ENCODE measurements at places on chromosomes 11 and 22.

DNA sequence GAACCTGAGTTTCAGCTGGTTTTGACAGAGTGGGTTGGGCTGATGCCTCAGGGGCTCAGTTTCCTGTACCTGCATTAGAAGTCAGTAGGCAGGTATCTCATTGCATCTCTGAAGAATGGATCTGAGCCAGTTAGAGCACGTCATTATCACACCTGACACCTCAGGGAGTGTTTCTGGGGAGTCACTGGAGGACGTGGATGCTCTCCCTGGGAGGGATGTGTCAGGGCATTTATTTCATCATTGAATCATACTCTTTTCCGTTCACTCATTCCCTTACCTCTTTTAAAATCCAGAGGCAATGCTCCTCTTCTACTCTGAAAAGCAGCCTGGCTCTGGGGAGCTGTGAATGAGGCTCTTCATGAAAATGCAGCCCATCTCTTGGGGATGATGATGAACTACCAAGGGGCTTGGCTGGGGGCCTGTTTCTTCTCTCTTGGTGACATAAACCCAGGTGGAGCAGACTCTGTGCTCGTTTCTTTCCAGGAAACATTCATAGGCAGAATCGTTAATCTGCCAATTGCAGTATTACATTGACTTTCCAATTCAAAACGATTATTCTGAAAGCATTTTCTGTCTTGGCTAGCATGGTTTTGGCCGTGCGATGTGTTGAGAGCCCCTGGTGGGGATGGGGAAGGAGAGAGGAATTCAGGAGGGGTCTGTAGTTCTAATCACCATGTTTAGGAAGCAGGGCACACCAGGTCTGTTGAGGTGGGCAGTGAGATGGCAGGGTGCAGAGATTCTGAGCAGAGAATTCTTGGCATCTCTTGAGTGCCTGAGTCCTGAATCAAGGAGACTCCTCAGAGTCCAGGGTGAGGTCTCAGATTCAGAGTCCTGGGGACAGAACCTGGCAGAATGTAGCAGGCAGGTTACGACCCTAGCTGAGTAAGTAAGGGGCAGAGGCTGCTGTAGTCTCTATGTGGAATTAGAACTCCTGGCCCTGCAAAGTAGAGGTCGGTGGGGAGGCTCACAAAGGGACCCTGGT lies 12.6 kb downstream of the PARVA start:
- DNase-seq: no peak

GRCh38 chr22:49966774-49967705 lies 6.5 kb downstream of the PIM3 start:
- no peak for DNase-seq

- DNase-seq: no peak
Observed at GRCh38 chr22:32674925-32675825, 126.3 kb upstream of the TIMP3 start.

GRCh38 chr11:64893194-64894069 lies 15.0 kb upstream of the EHD1 start:
- no peak for DNase-seq

GRCh38 chr22:19644314-19645223 lies 69.7 kb upstream of the SEPTIN5 start:
- DNase-seq: no peak

DNA sequence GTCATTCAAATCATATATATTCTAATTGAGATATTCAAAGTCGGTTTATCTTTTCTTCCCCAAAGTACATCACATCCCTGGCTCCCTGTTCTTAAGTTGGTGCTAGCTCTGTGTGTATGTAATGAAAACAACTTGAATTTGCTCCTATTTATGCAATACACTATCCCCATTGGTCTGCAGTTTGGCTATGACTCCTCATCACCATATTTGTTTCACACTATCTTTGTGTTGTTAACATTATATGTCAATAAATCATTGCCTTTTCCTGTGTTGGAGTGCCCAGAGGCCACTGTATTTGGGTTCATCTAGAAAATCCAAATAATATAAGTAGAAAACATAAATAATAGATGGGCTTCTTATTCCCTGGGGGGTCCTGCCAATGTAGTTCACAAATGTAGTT lies 306.6 kb upstream of the TENM4 start:
- no peak for DNase-seq

DNA sequence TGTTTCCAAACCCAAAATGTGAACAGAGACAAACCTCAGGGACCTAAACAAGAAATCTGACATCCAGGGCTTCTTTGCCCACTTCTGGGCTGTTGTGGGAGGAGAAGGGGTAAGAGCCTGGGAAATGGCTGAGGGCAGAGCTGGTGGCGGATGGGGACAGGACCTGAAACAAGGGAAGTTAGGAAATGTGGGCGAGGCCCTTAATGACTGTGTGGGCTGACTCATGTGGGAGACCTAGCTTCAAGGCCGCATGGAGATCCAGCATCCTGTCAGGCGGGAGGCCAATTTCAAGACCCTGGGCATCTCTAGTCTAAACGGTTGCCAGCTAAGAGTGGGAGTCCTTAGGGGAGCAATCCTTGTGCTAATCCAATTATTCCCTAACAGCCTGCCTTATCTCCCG lies 2.1 kb upstream of the OAF start:
- no peak for DNase-seq

DNA sequence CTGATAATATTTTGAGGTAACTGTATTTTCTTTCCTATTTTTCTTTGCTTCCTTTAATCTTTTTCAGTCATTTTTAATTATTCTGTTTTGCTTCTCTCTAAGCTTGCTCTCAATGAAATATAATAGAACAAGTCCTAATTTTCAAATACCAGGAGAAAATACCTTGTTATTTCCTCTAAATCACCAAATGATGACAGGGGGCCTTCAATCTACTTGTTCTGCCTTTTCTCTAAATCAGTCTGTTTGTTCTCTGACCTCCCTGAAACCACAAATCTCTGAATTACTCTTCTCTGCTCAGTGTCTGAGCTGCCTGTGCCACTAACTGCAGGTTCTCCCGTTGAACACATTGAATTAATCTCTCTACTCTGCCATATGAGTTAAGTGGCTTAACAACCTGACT lies 286.2 kb downstream of the C11orf87 start:
- no peak for DNase-seq

DNA sequence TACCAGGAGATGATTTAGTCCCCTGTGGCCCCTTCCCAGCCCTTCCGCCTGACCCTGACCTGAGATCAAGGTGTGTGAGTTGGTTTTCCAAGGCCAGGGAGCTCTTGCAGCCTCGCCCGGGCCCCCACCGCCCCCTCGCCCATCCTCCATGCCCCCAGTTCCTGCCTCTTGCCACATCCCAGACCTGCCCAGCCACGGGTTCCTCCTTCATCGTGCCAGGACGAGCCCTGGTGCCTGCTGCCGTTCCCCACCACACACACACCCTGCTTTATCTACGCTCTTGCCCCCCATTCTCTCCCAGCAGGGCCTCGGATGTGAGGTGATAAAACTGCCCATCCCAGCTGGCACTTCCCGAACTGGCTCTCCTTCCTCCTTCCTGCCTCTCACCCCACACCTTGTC lies 1.4 kb upstream of the LIF start:
- DNase-seq: no peak

DNA sequence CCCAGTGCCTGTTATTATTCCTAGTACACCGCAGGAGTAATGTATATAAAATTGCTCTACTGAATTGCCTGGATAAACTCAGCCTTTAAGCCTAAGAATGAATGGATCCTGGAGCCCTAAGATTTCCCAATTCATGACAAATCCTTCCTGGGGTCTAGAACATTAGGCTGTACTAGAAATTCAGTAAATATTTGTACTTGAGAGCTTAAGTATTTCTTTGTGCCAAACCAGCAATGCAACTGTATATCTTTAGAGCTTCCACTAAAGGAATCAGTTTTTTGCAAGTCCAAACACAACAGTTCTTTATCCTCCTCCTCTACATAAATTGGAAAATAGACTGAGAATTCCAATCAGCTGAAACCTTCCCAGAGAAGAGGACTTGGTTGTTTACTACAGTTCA lies 65.6 kb downstream of the FAM168A start:
- DNase-seq: no peak

DNA sequence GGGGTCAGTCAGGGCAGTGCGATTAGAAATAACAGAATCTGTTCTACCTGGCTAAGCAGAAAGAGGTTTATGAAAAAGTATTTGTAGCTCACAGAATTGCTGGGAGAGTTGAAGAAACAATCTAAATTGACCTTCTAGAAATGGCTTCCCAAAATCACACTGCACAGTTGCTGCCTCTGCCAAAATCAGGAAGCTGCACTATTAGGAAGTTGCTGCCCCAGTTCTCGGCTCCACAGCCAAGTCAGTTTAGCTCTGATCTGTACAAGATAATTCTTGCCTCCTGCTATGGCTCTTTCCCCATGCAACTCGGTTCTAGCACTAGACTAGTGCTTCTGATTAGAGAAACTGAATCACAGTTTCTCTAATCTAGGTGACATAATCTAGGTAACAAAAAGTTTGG lies 16.0 kb upstream of the CCDC90B start:
- DNase-seq: no peak

DNA sequence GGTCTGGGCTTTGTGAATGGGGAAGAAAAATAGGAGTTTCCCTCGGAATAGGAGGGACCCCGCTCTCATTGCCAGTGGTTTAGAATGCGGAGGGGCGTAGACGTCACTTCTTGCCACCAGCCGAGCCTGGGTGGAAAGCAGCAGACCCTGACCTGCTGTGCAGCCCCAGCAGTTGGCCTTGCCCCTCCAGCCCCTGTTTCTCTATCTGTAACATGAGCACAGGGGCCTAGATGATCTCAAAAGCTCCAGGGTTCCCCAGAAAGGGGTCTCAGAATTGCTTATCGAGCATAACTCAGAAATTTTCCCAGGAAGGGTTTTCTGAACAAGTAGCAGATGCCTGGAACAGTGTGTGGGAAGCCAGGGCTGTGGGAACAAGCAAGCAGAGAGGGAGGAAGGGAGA lies 43.9 kb downstream of the C11orf91 start:
- no peak for DNase-seq

GRCh38 chr11:130580372-130580771 lies 131.9 kb downstream of the ADAMTS15 start:
- DNase-seq: no peak

DNA sequence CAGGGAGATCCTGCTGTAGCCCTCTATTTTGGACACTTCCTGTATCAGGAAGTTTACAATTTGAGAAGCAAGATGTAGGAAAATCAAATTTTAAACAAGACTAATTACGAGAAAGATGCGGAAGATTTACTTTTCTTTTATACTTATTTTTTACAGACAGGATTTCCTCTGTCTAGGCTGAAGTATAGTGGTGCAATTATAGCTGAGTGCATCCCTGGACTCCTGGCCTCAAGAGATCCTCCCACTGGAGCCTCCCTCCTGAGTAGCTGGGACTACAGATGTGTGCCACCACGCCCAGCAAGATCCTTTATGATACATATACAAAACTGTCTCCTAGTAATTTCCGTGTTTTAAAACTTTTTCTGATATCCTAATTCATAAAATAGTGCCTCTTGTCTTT lies 17.2 kb upstream of the CARD18 start:
- no peak for DNase-seq

- DNase-seq: no peak
Observed at GRCh38 chr11:120494595-120494994, 17.0 kb upstream of the GRIK4 start.

DNA sequence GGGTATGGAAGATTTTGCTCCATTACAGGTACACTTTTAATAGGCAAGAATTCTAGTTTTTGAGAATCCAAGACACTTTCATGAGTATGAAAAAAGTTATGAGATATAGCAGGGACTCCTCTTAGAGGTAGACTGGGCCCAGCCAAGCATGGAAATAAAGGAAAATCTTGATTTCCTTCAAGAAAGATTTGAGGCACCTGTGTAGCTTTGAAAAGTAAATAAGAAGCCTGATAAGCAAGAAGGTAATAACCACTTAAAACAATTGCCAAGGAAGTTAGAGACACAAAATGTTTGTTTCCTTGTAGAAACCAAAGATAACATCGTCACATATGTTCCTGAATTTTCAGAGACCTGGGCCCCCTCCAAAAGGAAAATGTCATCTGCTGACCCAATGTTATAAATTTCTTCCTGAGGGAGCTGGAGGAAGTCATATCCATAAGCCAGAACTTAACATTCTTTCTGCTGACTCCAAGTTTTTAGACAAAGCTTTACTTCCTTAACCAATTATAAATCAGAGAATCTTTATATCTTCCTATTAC lies 314.5 kb upstream of the ANO3 start:
- DNase-seq: no peak

DNA sequence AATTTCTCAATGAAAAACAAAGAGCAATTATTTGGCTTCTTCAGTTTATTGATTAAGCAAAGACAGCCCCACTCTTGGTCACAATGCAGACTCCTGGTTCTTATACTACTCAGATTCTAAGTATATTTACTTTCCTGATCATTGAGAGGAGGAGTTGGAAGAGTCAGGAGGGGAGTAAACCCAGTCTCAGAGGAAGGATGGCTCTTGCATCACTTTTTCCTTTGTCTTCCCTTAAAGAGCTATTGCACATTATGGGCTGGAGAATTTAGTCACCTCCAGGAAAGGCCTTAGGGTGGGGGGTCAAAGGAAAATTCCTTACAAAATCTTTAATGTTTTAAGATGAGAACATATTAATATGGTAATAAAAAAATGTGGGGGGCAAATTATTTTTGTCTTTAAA lies 8.1 kb downstream of the SLC17A6 start:
- no peak for DNase-seq

- no peak for DNase-seq
Observed at GRCh38 chr22:38353142-38353629, 36.0 kb upstream of the CSNK1E start.

DNA sequence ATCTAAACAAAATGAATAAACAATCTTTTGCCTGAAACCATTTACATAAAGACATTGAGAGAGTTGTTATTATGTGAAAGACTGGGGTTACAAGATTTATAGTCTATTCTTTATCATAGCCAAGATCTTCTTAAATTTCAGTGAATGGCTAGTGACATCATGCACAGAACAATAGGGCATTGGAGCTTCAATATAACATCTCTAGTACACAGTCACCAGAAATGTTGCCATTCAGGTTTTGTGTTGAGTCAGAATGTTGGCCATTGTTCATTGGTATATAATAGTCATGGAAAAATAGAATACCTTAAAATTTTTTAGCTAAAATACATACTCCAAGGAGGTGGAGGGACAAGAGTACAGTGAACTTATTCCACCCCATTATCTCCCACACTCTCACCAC lies 44.3 kb downstream of the SLC5A12 start:
- DNase-seq: no peak

DNA sequence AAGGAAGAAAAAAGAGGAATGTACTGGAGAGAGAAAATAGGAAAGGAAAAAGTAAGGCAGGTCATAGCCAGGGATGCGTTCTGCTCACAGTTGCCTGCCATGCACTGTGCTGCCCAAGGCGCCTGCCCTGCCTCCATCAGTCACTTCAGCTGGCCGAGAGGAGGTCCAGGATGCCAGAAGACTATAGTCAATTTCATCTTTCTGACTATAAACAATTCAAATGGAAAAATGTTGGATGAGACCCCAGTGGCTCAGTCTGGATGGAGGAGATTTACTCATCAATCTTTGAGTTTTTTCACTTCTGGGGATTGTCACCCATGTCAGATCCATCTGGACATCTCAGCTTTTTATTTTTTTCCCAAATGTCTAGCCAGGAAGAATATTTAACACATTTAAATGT lies 36.7 kb upstream of the CLMP start:
- DNase-seq: no peak

DNA sequence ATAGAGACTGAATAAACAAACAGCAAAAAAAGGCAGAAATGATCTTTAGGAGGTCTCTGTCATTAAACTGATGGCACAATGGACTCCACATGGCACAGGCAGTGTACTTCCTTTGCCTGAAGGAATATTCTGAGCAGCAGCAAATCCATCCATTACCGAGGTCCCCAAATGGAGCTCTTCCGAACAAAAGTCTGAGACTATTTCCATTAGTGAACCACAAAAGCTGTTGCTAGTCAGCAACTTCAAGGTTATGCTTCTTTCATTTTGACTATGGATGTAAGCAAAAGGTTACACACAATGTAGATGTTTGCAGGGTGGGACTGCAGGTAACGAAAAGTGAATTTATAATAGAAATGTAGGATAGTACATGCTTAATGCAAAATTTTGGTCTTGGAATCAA lies 14.5 kb downstream of the NARS2 start:
- no peak for DNase-seq
